GM23338 (cell line): ENCODE measurements at places on chromosomes 12 and 14. TPM values are rescaled to one million over a fixed set of nuclear protein-coding genes. Genes with fewer than 3 reads are reported as not detected.
A peak's percentile ranks its signal among the peaks of the same experiment; 100 is the strongest.

HELB gene
- total RNA-seq = 11.9 and 18.2 TPM in 2 replicates

GRCh38 chr12:111066744-111067437 lies 146.5 kb upstream of the MYL2 start:
- peak; percentile 34 for DNase-seq

- DNase-seq = peak; percentile 25
Measured at GRCh38 chr12:67506739-67507138, 141.8 kb upstream of the DYRK2 start.

DNA sequence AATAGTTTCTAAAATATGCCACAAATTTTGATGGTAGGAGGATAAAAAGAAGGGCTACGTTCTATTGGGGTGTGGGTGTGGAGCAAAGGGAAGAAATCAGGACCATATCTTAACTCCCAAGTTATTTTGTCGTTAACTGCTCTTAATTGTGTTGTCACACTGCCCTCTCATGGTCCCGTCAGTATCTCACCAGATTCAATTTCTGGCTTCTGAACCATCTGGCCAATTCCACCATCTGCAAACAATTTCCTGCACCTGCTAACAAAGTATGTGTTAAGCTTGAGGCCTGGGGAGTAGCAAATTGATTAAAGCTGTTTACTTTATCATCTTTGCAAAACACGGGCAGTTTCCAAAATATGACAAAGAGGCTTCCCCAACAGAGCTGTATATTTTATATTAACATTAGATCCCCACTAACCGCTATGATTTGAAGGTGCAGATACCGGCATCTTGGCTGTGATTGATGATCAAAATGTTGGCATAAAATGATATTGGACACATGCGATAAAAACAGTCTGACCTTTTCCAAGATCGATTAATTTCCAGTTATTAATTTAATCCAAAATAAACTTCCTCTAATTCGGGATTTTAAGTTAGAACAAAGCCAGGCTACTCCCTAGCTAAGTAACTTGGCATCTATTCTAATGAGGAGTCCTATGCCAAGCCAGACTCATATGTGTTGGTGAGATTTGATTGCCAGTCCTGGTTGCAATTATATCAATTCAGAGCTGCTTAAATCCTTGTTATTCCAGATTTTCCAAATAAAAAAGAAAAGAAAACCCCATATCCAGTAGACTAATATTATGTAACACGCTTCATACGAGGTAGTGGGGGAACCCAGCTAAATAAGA lies 6.9 kb upstream of the DNM1L start:
- peak; percentile 84 for DNase-seq
